ENCODE measurements at places on chromosomes 13 and 19.

- no peak for DNase-seq
Measured at GRCh38 chr13:104086759-104087158, 1020.5 kb upstream of the SLC10A2 start.

- DNase-seq, result no peak
Measured at GRCh38 chr13:36242761-36243160, 28.4 kb upstream of the SOHLH2 start.

- peak; percentile 91 for DNase-seq
Measured at GRCh38 chr19:46296722-46297461, at the start of gene HIF3A. HIF3A (plus strand) TSS chr19:46297042; CDS start chr19:46297077, 35 bp downstream.

- peak; percentile 23 for DNase-seq
Measured at GRCh38 chr19:55649268-55650125, 1.5 kb downstream of the CCDC106 start.

- no peak for DNase-seq
Measured at GRCh38 chr13:102089177-102089576, 312.7 kb downstream of the FGF14 start.

DNA sequence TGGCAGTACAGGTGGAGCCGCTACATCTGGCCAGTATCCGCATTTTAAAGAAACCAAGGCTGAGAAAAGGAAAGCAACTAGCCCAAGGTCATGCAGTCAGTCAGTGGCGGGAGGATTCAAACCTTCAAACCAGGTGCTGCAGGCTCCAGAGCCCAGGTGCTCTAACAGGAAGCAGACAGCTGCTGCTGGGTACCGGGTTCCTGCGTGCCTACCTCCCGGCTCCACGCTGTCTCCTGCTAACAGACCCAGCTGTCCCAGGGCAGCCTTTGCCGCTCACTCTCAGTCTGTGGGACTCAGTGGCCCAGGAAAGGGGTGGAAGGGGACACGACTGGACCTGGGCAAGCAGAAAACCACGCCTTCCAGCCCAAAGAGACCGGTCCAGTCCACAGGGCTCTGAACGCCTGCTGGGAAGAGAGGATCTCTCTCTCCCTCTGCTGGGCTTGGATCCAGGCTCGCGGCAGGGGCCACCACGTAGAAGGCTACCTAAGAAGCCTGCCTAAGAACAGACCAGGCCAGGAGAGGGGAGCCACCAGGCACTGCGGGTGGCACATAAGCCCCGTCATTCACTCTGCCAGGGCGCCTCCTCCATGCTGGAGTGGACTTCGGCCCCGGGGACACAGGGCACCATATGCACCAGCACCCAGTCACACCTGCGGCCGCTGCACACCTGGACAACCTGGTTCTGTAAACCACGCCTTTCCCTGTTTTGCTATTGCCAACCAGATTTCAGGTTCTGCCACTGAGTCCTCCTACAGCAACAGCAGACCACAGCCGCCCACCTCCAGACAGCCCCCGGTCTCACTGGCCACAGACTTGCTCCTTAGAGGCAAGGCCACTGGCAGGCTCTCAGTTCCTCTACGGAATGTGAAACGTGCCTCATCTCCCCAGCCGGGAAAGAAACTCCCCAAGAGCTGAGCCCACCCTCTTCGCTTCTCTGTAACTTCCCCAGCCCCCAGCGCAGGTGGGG lies 4.6 kb downstream of the DAPK3 start:
- peak; percentile 17 for DNase-seq

DNA sequence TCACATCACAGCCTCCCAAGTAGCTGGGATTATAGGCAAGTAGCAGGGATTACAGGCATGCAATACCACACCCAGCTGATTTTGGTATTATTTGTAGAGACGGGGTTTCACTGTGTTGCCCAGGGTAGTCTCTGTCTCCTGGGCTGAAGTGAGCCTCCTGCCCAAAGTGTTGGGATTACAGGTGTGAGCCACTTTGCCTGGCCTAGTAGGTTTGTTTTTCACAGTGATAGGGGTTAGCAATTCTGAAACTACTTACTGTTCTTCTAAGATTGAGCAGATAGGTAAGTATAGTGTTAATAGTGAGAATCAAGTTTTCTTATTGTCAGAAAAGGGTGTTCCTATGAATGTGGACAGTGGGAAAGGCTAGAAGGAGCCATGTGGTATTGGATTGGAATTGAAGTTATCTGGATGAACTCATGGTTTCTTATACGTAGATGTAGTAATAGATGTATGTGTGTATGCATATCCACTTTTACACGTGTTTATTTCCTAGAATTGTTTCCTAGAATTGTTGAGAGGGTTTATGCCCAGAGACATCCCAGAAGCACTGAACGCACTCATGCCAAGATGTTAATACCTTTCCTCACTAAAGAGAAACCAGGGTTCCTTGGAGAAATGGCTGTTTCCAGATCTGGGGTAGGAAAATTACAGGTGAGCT lies 49.1 kb downstream of the SAE1 start:
- DNase-seq, result no peak
